ENCODE measurements at places on chromosomes 12 and 14. TPM values are rescaled to one million over a fixed set of nuclear protein-coding genes. Genes with fewer than 3 reads are reported as not detected.

GRCh38 chr12:131346555-131347344 is 364.1 kb upstream of the SFSWAP start:
- DNase-seq: no peak

DNA sequence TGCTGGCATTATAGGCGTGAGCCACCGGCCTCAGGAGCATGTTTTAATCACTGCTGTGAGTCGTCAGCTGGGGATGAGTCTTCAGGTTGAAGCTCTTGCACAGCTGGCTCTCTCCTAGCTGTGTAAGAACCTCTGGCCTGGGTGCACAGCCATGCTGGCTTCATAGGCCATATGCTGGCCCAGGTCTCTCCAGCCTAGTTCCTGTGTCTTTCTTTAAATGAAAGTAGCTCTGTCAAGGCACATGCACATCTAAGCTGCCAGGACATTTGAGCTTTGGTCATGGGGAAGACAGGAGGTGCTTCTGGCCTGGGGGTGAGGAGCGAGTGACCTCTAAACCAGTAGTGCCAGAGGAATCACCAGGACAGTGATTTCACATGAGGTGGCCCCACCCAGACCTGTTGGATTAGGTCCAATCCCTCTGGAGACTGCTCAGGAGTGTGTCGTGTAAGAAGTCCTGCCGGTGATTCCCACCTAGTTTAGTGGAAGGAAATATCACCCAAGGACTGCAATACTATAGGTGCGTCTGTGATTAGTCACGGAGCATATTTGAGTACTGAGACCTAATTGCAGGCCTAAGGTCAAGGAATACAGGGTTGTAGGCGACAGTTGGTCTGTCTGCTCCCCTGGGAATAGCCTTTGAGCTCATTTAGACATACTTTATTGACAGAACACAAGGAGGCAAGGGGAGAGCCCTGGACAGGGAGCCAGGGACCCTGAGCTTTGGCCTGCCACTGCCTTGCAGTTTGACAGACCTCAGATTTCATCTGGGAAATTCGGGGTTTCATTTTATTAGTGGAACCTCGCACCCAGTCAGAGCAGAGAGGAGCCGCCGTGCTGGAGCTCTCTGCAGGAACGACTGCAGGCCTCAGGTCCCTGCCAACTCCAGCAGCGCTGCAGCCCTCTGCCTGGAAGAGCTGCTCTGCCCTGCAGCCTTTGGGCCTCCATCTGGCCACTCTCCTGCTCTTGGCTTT is 67.0 kb downstream of the ANKRD9 start:
- no peak for DNase-seq

DNA sequence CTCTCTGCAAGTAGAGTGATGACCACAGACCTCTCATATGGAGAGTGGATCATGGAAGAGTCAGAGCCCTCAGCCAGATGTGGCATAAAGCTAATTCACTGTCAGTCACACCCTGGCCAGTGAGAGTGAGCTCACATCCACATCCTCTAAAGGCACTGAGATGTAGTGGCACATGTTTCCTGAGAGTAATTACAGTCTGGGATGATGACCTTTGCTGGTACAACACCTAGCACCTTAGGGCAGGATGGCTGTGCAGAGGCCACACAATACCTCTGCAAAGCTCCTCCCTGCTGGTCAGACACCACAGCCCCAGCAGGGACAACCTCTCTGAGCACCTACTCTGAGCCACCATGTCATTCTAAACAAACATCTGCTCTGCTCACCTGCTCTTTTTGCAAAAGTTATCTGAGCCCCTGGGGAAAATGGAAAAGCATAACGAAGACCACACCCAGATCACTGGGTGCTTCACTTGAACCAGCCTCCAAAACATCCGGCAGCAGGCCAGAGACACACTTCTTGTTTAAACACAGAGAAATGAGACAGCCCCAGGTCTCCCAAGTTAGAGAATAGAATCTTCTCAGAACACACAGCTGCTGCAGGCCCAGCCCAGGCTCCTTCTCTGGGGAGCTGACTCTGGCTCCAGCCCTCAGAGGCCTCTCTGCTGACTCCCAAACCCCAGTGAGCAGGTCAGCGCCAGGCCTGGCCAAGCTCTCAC is 30.3 kb downstream of the PITPNM2 start:
- DNase-seq: peak; percentile 26

GRCh38 chr14:77023001-77023996 is 5.2 kb downstream of the IRF2BPL start:
- peak; percentile 62 for DNase-seq

GRCh38 chr12:117090816-117091711 is 8.2 kb downstream of the TESC start:
- DNase-seq: no peak

DNA sequence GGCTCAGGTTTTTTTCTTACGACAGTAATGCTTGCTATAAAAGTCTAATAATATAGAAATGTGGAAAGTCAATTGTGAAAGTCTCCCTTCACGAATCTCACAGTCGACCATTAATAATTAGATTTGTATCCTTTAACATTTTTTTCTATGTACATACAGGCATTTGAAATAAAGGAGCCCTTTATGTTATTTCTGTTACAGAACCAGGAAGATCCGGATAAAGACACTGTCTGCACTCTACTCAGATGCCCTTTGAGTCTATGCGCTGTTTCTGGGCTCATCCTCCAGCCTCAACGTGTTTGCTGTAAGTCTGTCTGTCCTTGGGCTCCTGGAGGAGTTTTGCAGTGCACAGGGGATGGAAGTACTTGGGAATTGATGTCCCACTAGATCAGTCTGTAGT is 212.2 kb upstream of the ATP2B1 start:
- DNase-seq: no peak

GRCh38 chr14:59918824-59919569 is 947 bp upstream of the LRRC9 start:
- peak; percentile 50 for DNase-seq

- DNase-seq: no peak
Measured at GRCh38 chr14:46626876-46627275, 24.7 kb downstream of the RPL10L start.

GRCh38 chr12:21340403-21340802 is 5.7 kb upstream of the SLCO1A2 start:
- DNase-seq: no peak

DNA sequence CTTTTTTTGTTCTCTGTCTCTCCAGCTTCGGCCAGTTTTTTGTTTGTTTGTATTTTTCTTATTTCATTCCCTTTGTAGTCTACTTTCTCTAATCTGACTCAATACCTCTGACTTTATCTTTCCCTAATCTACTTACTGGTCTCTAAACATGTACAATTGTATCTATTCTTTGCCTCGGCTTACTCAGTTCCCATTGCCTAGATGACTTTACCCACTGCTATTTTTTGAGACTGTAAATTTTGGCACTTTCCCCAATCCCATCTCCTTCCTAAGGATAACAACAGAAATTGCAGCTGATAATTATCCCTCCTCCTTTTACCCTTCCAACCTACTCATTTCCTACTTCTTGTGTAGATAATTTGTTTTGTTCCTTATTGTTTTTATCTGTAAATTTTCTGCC is 511.1 kb downstream of the RPL10L start:
- no peak for DNase-seq

DNA sequence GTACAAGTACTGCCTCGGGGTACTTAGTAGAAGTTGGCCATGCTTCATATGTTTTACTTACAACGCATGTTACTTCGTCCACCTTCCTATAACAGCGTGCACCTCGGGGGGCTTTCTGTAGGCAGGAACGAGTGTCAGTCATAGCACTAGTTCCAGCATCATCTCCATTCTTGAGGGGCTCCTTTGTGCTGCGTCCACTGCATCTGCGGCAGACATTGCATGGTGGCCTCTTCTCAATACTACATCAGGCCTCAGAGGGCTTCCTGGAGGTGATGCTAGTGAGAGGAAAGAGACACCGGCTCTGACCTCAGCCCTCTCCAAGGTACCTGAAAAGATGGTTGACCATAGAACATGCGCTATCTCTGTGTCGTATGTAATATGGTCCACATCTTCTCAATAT is 121.2 kb upstream of the RTL1 start:
- no peak for DNase-seq

DNA sequence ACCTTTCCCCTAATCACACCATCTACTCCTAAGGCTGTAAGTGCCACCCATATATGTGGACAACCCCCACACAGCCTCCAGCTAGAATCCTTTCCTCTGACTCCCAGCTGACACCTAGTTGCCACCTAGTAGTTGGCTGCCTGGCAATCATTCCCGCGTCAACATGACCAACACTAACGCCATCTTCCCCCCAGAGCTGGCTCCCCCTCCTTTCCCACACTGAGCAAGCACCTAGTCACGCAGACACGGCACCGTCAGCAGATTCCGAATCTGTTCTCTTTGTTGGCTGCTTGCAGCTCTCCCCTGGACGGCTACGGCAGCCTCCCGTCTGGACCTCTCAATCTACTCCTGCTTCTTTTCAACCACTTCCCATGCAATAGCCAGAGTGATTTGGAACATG is 27.7 kb downstream of the UBR7 start:
- DNase-seq: peak; percentile 14

- DNase-seq: no peak
Measured at GRCh38 chr12:107159384-107159900, 66.1 kb upstream of the CRY1 start.

- no peak for DNase-seq
Measured at GRCh38 chr12:110382683-110383082, 20.8 kb downstream of the ANAPC7 start.

- DNase-seq: peak; percentile 33
Measured at GRCh38 chr12:76878099-76878898, 520 bp downstream of the CSRP2 start.

DNA sequence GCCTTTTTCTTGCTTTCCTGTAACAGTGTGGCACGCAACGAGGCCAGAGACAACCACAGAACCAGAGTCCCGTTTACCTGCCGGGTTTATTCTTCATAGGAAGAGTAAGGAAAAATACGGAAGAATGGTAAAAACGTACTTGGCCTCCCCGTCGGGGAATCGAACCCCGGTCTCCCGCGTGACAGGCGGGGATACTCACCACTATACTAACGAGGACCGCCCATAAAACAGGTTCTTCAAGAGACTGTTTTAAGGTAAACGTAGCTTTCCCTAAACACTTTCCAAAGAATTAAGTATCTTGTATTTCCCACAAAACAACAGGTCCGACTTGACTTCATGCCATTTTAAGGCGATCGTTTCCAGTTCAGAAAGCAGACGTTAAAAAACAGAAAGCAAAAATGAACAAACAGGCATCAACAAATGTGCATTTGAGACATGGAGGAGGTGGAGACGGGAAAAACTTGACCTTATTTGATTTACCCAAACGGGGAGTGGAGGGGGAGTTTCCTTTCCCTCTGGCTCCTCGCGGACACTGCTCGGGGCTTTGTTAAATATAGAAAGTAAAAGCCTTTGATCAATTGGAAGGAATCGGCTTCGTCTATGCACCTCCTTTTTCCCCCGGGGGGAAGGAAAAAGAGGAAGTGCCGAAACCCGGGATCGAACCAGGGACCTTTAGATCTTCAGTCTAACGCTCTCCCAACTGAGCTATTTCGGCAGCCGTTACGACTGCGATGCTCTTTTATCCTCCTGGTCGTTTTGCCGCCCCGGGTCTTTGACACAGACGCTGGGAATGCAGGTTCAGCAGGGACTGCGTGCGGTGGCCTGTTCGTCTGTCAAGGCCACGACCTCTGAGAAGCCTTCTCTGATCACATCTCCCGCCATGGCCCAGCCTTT is 13.0 kb upstream of the UBC start:
- peak; percentile 90 for DNase-seq

Gene TWF1
- total RNA-seq: 157 TPM

Gene RIMKLB
- 180 TPM for total RNA-seq

Gene RILPL1
- total RNA-seq: 7.4 TPM
